Vagina (tissue), 2 donors: ENCODE measurements at places on chromosomes 3 and 15.

DNA sequence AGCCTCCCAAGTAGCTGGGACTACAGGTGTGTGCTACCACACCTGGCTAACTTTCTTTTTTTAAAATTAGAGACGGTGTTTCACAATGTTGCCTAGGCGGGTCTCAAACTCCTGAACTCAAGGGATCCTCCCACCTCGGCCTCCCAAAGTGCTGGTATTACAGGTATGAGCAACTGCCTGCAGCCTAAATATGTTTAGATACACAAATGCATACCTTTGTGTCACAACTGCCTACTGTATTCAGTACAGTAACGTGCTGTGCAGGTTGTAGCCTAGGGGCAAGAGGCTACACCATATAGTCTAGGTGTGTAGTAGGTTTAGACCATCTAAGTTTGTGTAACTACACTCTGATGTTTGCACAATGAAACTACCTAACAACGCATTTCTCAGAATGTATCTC lies 9.5 kb upstream of the PAK6 start:
- no peak overlapping the region for H3K27ac ChIP-seq
- H3K4me3 ChIP-seq, result no peak overlapping the region
- no peaks in the 10 kb centered on the region for H3K36me3 ChIP-seq
- DNase-seq, result no peak
- peaks cover 20% of the 10 kb centered on the region for H3K4me1 ChIP-seq

DNA sequence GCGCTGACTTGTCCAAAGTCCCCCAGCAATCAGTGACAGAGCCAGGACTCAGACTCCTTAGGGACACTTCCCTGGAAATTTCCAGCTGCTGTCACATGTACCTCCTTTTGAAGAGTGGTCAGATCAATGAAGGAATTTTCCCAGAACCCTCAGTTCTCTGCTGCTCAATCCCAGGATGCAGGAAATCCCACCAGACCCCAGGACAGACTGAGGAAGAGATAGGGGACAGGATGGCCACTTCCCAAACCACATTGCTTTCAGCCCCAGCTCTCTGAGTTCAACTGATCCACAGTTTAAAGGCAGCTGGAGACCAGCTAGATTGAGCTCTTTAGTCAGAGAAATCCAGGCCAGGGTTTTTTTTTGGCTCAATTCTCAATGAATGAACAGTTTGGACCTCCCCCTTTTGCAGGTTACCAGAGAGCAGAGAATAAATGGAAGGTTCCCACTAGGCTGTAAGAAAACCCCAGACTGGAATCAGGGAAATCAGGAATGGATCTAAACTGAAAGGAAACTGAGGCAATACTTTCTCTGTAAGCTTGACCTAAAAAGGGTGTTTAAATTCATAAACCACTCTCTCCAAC lies 1.5 kb downstream of the CYP1A1 start:
- H3K36me3 ChIP-seq, result no peaks in the 10 kb centered on the region
- H3K4me3 ChIP-seq, result no peak overlapping the region
- no peak overlapping the region for H3K27ac ChIP-seq
- H3K27me3 ChIP-seq, result no peaks in the 10 kb centered on the region
- no peak for DNase-seq

- DNase-seq, result no peak
- no peaks in the 10 kb centered on the region for H3K36me3 ChIP-seq
- H3K27me3 ChIP-seq, result no peaks in the 10 kb centered on the region
- no peak overlapping the region for H3K27ac ChIP-seq
- peaks cover 4% of the 10 kb centered on the region for H3K4me1 ChIP-seq
These were observed 17.5 kb downstream of the SLC12A8 start for GRCh38 chr3:125194849-125195601.

- H3K27ac ChIP-seq, result no peak overlapping the region
- no peak overlapping the region for H3K4me3 ChIP-seq
- peaks cover 4% of the 10 kb centered on the region for H3K4me1 ChIP-seq
These were observed 19.5 kb upstream of the CMTM7 start for GRCh38 chr3:32372213-32372490.

DNA sequence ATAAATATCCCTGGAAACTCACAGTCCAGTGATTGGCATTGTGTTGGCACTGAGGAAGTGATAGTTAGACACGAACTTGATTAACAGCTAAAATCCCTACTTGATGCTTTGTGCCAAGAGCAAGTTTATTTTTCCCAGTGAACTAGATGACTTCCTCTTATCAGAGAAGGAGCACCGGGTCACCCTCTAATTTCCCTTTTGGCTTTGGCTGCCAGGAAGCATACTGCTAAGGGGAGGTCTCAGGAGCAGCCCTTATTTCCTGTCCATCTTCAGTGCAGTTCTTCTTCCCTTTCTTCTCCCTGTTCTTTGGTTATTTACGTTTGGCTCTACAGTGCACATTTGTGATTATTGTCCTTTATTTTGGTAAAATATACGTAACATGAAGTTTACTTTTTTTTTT lies 13.0 kb downstream of the FBLN2 start:
- no peak for DNase-seq
- H3K27me3 ChIP-seq, result no peaks in the 10 kb centered on the region
- peaks cover 71% of the 10 kb centered on the region for H3K4me1 ChIP-seq
- H3K27ac ChIP-seq, result peak overlapping the region; percentile 69

DNA sequence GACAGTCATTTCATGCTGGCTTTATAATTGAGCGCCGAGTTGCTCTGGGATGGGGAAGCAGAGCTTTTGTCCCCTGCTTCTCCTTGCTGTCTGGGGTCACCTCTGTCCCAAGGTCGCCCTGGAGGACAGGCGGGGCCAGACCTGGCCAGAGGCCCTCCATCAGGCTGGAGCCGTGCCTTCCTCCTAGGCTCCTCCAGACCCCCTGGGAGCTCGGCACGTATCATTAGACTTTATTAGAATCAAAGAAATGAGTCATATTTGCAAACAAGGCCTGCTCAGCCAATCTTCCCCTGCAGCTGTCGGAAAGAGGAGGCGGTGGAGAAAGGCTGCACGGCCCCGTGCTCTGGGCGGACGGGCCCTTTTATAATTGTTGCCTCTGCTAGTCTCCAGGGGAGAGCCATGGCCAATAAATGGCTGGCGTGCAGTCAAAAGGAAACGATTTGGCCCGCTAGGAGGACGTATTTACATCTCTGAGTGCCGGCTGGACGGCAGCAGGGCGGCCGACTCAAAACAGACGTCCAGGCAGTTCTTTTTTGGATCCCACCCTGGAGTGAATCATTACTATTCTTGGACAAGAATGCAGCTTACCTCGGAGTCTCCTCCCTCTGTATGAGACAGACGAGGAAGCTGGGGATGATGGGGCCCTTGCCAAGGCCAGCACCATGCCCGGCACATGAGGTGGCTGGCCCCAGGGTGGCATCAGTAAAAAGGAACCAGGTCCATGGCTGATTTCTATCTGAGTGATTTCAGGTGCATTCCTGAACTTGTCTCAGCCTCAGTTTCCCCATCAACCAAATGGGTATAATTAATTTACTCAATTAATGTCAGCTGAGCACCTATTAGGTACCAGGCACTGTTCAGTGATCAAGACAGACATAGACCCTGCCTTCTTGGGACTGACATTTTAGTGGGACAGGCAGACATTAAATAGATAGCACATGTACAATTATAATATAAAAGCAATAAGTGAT lies 50.6 kb downstream of the SLC6A6 start:
- no peaks in the 10 kb centered on the region for H3K36me3 ChIP-seq
- peaks cover 37% of the 10 kb centered on the region for H3K4me1 ChIP-seq
- no peaks in the 10 kb centered on the region for H3K27me3 ChIP-seq
- H3K4me3 ChIP-seq, result no peak overlapping the region

GRCh38 chr3:140863580-140864009 lies 78.0 kb upstream of the SLC25A36 start:
- no peak overlapping the region for H3K27ac ChIP-seq
- H3K27me3 ChIP-seq, result no peaks in the 10 kb centered on the region
- no peak overlapping the region for H3K4me3 ChIP-seq
- H3K36me3 ChIP-seq, result no peaks in the 10 kb centered on the region
- DNase-seq, result no peak

GRCh38 chr3:140761076-140761639 lies 83.3 kb downstream of the TRIM42 start:
- no peak for DNase-seq
- no peaks in the 10 kb centered on the region for H3K27me3 ChIP-seq
- H3K36me3 ChIP-seq, result no peaks in the 10 kb centered on the region

DNA sequence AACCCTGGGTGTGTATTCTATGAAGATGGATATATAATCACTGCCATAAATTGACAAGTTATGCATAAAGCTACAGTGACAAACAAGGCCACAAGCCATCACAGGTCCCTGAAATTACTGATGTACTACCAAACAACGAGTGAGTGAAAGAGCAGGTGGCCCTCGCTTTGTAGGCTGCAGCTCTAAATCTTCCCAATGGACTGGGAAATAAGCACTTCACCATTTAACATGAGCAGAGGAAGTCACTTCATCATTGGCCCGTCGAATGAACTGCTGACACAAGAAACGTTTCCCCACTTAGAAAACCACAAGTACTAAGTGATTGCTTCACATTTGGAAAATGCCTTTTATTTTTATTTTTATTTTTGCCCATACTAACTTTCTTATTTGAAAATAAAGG lies 218.0 kb downstream of the ZNF385D start:
- H3K36me3 ChIP-seq, result no peaks in the 10 kb centered on the region
- H3K4me3 ChIP-seq, result no peak overlapping the region
- no peaks in the 10 kb centered on the region for H3K27me3 ChIP-seq

DNA sequence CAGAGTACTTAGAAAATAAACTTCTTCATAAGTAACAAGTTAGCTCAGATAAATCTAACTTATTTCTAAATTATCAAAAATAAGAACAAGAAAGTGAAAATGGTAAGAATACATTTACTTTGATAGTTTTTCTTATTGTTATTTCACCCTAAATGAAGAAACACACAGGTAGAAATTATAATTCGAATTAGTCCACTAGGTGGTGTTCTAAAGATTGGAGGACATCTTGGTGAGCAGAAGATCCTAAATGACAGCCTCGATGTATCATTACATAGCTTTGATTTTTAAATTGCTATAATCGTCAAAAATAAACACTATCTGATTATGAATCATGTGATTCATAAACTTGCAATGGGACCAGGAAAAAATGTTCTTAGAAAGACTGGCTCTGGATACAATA lies 280.8 kb upstream of the UBE2E2 start:
- no peaks in the 10 kb centered on the region for H3K36me3 ChIP-seq
- no peak overlapping the region for H3K4me3 ChIP-seq
- no peak overlapping the region for H3K27ac ChIP-seq
- no peaks in the 10 kb centered on the region for H3K4me1 ChIP-seq
- DNase-seq, result no peak

GRCh38 chr15:38182900-38183299 lies 69.7 kb upstream of the SPRED1 start:
- no peaks in the 10 kb centered on the region for H3K27me3 ChIP-seq
- H3K36me3 ChIP-seq, result no peaks in the 10 kb centered on the region
- no peak overlapping the region for H3K4me3 ChIP-seq
- no peak for DNase-seq

DNA sequence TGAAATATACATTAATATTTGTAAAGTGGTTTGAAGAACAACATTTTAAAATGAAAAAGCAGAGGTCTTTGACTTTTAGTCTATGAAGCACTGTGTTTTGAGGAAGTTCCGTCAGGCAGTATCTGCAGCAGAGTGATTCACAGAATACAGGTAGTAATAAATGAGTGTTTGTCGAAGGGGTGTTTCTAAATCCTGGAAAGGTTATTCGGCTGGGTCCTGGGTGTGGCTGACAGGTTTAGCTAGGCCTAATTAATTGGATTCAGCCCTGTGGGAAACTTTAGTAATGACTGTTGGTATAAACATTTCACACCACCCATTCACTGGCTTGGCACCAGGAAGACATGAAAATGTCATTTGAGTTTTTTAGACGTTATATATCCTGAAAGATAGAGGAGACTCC lies 51.3 kb downstream of the TIPARP start:
- DNase-seq, result no peak
- no peak overlapping the region for H3K4me3 ChIP-seq
- no peak overlapping the region for H3K27ac ChIP-seq
- H3K27me3 ChIP-seq, result no peaks in the 10 kb centered on the region
- H3K4me1 ChIP-seq, result peaks cover 6% of the 10 kb centered on the region
- no peaks in the 10 kb centered on the region for H3K36me3 ChIP-seq

GRCh38 chr15:75779504-75779903 lies 63.7 kb upstream of the UBE2Q2 start:
- no peak for DNase-seq
- no peaks in the 10 kb centered on the region for H3K4me1 ChIP-seq
- H3K27me3 ChIP-seq, result no peaks in the 10 kb centered on the region

DNA sequence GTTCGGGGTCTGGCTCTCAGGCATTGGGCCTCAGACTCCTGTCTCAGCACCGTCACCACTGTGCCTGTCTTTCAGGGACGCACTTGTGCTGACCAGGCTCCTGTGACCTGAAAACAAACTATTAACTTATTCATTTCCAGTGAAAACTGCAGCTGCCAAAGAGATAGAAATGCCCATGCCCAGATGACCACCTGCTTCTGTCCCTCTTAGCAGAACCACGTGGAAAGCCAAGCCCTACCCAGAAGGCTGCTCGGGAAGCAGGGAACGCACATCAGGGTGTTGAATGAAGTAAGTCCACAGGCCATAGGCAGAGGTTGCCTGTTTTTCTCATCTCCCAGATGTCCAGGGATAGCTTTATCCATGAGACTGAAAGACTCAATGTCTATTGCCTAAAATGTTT lies 219.3 kb downstream of the EBLN2 start:
- no peak overlapping the region for H3K4me3 ChIP-seq
- H3K4me1 ChIP-seq, result no peaks in the 10 kb centered on the region
- DNase-seq, result no peak
- no peaks in the 10 kb centered on the region for H3K27me3 ChIP-seq
- H3K27ac ChIP-seq, result no peak overlapping the region

- no peak overlapping the region for H3K4me3 ChIP-seq
- no peaks in the 10 kb centered on the region for H3K4me1 ChIP-seq
- H3K27me3 ChIP-seq, result no peaks in the 10 kb centered on the region
- DNase-seq, result no peak
These were observed 104.5 kb downstream of the NLGN1 start for GRCh38 chr3:173501931-173502489.

GRCh38 chr15:78651007-78651406 lies 10.0 kb upstream of the CHRNB4 start:
- H3K27me3 ChIP-seq, result no peaks in the 10 kb centered on the region
- H3K4me1 ChIP-seq, result no peaks in the 10 kb centered on the region
- DNase-seq, result no peak
- no peak overlapping the region for H3K4me3 ChIP-seq
- H3K27ac ChIP-seq, result no peak overlapping the region
- no peaks in the 10 kb centered on the region for H3K36me3 ChIP-seq

- peaks cover 38% of the 10 kb centered on the region for H3K36me3 ChIP-seq
- no peak overlapping the region for H3K27ac ChIP-seq
- H3K4me1 ChIP-seq, result no peaks in the 10 kb centered on the region
- no peaks in the 10 kb centered on the region for H3K27me3 ChIP-seq
These were observed 61.2 kb upstream of the XRN1 start for GRCh38 chr3:142509079-142509478.
